ENCODE measurements at places on chromosomes 4 and X. TPM values are rescaled to one million over a fixed set of nuclear protein-coding genes. Genes with fewer than 3 reads are reported as not detected.
A peak's percentile ranks its signal among the peaks of the same experiment; 100 is the strongest.

DNA sequence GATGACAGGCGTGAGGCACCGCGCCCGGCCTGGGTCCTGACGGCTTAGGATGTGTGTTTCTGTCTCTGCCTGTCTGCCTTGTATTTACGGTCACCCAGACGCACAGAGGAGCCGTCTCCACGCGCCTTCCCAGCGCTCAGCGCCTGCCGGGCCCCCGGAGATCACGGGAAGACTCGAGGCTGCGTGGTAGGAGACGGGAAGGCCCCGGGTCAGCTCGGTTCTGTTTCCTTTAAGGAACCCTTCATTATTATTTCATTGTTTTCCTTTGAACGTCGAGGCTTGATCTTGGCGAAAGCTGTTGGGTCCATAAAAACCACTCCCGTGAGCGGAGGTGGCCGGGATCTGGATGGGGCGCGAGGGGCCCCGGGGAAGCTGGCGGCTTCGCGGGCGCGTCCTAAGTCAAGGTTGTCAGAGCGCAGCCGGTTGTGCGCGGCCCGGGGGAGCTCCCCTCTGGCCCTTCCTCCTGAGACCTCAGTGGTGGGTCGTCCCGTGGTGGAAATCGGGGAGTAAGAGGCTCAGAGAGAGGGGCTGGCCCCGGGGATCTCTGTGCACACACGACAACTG lies 1.3 kb downstream of the SHOX start:
- no peaks in the 10 kb centered on the region for H3K4me1 ChIP-seq
- H3K27ac ChIP-seq, result no peak overlapping the region
- no peaks in the 10 kb centered on the region for H3K27me3 ChIP-seq
- no peak for DNase-seq
- no peak overlapping the region for H3K4me3 ChIP-seq
- H3K36me3 ChIP-seq, result no peaks in the 10 kb centered on the region

DNA sequence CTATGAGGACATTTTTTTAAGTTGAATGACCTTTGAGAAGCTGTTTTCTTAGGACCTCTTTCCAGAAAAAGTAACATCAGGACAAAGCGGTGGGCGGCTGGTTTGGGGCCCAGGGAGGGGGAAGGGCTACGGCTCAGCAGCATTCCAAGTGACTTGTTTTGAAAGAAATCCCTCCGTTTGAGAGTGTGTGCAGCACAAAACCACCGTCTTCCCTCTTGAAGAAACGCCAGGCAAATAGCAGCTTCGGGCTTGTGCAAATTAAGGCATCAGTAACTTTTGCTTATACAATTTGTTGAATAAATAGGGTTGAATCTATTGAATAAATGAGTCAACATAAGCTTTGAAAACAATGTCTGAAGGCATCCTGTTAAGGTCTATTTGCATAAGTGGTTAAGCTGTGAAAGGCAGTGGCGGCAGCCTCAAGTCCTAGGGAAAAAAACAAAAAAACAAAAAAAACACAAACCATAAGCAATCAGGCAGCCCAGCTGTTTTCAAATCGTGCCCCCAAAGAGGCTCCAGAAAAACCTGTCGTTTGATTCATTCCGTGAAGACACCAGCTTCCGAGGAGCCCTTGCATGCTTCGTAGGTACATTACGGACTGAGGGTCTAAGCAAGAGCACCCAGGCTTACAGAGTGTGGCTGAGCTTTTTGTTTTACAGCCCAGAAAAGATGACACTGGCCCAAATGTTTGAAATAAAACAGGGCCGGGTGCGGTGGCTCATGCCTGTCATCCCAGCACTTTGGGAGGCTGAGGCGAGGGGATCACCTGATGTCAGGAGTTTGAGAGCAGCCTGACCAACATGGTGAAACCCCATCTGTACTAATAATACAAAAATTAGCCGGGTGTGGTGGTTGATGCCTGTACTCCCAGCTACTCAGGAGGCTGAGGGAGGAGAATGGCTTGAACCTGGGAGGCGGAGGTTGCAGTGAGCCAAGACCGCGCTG lies 103.7 kb downstream of the CRLF2 start:
- no peaks in the 10 kb centered on the region for H3K27me3 ChIP-seq
- no peak for DNase-seq
- no peaks in the 10 kb centered on the region for H3K4me1 ChIP-seq
- no peaks in the 10 kb centered on the region for H3K36me3 ChIP-seq
- H3K4me3 ChIP-seq, result no peak overlapping the region
- H3K27ac ChIP-seq, result no peak overlapping the region

DNA sequence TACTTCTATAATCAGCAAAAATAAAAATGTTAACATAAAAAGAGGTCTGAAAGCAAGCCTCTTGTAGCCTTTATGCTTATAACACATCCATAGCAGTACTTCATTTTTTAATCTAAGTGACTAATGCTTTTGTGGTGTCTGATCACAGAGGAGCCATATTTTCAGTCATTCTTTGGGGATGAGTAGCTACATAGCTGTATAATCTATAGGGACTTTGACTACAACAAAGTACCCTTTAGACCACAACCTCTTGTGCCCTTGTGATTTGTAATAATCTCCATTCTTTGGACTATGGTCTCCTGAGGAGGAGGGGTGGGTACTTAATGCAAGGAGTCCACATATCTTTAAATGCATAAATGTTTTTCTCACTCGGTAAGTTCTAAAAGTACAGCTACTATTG lies 9.6 kb downstream of the DRP2 start:
- no peak overlapping the region for H3K4me3 ChIP-seq
- no peaks in the 10 kb centered on the region for H3K27me3 ChIP-seq
- no peaks in the 10 kb centered on the region for H3K4me1 ChIP-seq

- no peak overlapping the region for H3K4me3 ChIP-seq
- peak overlapping the region; percentile 99 for H3K27ac ChIP-seq
- peaks cover 97% of the 10 kb centered on the region for H3K4me1 ChIP-seq
- DNase-seq, result peak; percentile 82
- H3K36me3 ChIP-seq, result 0 out of 2 replicates have a peak, but pooled peaks cover 8% of the 10 kb centered on the region
- no peaks in the 10 kb centered on the region for H3K27me3 ChIP-seq
Observed at GRCh38 chrX:45714866-45715265, 514.2 kb upstream of the DIPK2B start.

GRCh38 chr4:26822546-26822945 lies 38.1 kb upstream of the STIM2 start:
- no peaks in the 10 kb centered on the region for H3K36me3 ChIP-seq
- H3K27ac ChIP-seq, result no peak overlapping the region
- no peaks in the 10 kb centered on the region for H3K27me3 ChIP-seq
- DNase-seq, result no peak

GRCh38 chr4:6971536-6972374 lies 62.1 kb downstream of the TBC1D14 start:
- DNase-seq, result no peak
- no peaks in the 10 kb centered on the region for H3K27me3 ChIP-seq
- no peak overlapping the region for H3K27ac ChIP-seq
- no peak overlapping the region for H3K4me3 ChIP-seq
- peaks cover 3% of the 10 kb centered on the region for H3K4me1 ChIP-seq

DNA sequence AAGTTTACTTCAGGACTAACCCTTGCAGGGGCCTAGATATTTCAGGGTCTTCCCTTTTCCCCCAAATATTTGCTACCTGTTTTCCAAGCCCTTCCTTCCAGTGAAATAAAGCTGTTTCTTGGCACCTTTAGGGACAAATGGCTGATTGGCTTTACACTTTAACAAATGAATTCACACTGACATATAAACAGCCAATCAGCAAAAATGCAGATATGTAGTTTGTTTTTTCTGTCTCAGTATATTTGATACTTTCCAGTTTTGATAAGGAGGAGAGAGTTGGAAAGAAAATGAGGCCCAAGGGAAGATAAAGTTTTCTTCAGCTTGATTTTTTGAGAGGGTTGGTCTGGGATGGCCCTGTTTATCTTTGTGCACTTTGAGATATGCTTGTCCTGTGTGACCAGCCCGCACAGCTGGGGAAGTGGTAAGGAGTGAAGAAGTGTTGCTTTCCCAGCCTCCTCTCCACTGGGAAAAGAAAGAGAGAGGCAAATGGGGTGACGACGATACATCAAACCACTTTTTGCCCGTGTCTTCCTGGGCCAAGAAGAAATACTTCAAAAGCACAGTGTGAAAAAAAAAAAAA lies 67.5 kb downstream of the MGST2 start:
- no peaks in the 10 kb centered on the region for H3K27me3 ChIP-seq
- no peaks in the 10 kb centered on the region for H3K36me3 ChIP-seq
- no peak for DNase-seq
- no peak overlapping the region for H3K4me3 ChIP-seq
- no peak overlapping the region for H3K27ac ChIP-seq

GRCh38 chr4:36325499-36325898 lies 44.1 kb downstream of the DTHD1 start:
- no peak overlapping the region for H3K27ac ChIP-seq
- H3K4me3 ChIP-seq, result no peak overlapping the region
- H3K36me3 ChIP-seq, result no peaks in the 10 kb centered on the region
- no peaks in the 10 kb centered on the region for H3K4me1 ChIP-seq

GRCh38 chr4:24856586-24856985 lies 56.3 kb downstream of the CCDC149 start:
- no peak overlapping the region for H3K4me3 ChIP-seq
- no peak for DNase-seq
- no peaks in the 10 kb centered on the region for H3K4me1 ChIP-seq
- H3K36me3 ChIP-seq, result no peaks in the 10 kb centered on the region

DNA sequence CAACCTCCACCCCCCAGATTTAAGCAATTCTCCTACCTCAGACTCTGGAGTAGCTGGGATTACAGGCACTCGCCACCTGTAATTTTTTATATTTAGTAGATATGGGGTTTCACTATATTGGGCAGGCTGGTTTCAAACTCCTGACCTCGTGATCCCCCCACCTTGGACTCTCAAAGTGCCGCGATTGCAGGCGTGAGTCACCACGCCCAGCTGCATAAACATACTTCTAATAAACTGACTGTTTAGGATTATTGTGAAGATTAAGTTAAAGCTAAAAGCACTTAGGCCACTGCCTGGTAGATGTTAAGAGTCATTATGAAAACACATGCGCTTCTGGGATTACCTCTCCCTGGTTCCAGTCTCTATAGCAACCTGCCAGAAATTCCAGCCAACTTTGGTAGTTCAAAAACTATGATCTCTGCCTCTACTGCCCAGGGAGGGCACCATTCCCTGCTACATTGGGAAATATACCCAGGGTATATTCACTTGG lies 30.2 kb upstream of the GRIA3 start:
- no peak for DNase-seq
- no peak overlapping the region for H3K27ac ChIP-seq
- no peaks in the 10 kb centered on the region for H3K4me1 ChIP-seq
- H3K4me3 ChIP-seq, result no peak overlapping the region

DNA sequence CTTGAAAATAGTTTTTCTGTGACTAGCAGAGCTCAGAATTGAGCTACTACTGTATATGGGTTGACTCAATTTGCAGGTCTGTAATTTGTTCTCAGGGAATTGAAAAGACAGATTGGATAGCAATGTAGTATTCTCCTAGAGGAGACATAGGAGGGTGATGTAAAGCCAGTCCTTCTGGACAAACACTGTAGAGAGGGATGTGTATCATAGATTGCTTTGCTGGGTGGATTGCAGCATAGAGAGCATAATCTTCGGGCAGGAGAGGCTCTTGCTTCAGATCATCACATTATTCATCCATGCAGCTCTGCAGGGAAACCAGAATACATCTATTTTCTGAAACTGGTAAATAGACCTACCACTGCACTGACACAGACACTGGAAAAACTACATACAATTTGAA lies 1110.5 kb downstream of the RAPGEF2 start:
- no peak overlapping the region for H3K4me3 ChIP-seq
- no peak overlapping the region for H3K27ac ChIP-seq
- no peaks in the 10 kb centered on the region for H3K4me1 ChIP-seq
- no peak for DNase-seq
- no peaks in the 10 kb centered on the region for H3K36me3 ChIP-seq

DNA sequence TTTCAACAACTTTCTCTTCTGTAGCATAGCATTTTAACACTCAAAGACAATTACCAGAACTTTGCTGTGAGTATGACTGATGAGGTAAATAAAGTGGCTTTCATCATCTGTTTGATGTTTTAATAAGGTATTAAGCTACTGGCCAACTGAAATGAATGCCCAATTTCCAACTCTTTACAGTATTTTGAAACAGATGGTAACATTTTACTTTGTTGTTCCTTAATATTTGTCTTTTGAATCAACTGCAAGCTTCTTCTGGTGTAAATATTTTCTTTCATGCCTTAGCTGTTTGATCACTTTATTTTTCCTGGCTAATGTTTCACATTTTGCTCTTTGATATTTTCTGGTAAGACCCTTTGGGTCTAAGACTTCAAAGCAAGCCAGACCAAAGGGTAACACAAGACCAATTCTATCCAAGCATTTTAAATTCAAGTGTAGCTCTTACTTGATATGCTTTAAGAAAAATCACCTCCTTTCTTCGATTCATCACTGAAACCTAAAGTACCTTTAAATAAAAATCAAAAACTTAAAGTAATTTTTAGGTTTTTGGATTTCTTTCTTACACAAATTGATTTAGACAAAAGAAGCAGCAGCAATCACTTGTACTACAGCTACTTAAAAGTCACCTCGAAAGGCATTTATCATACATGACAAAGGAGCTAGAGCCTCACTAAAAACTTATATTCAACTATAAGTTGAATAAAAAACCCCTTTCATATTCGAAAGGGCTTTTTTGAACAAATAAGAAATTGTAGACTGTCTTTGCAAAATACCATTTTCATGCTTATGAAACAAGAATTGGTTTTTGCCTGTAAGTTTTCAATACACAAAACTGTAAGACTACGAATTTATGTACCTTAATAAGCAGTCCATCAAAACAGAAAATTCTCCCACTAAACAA lies 57.6 kb downstream of the TBCK start:
- H3K27ac ChIP-seq, result no peak overlapping the region
- no peak for DNase-seq
- no peaks in the 10 kb centered on the region for H3K4me1 ChIP-seq
- no peak overlapping the region for H3K4me3 ChIP-seq
- no peaks in the 10 kb centered on the region for H3K36me3 ChIP-seq

DNA sequence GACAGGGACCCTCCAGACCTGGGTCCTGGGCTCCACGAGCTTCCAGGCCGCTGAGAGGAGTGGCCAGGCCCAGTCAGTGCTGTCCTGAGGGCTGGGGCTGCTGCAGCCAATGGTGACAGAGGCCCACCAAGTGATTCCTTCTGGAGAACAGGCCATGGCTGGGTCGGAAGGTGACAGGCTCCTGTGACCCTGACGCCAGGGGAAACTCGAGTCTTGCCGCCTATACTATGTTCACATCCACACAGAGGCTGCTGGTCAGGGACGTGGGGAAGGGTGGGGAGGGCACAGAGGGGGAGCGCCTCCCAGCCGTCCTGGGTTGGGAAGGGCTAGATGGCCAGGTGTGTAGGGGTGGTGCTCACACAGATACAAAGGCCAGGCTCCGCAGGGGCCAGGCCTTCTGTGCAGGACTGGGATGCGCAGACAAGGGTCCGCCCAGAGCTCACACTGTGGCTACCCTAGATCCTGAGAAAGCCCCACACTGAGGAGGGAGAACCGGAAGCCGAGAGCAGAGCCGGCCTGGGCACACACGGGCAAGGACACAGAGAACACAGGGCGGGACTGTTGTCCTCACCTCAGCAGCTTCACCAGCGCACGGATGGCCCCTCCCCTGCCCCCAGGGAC lies 81.4 kb downstream of the HTRA3 start:
- H3K4me3 ChIP-seq, result no peak overlapping the region
- H3K36me3 ChIP-seq, result no peaks in the 10 kb centered on the region
- H3K27ac ChIP-seq, result no peak overlapping the region
- H3K4me1 ChIP-seq, result no peaks in the 10 kb centered on the region

- no peak overlapping the region for H3K4me3 ChIP-seq
- no peaks in the 10 kb centered on the region for H3K27me3 ChIP-seq
- H3K36me3 ChIP-seq, result no peaks in the 10 kb centered on the region
Observed at GRCh38 chr4:24279469-24279868, 304.9 kb downstream of the DHX15 start.

The SPANXN5 gene
- not detected for total RNA-seq

The ARSJ gene
- 2.3 TPM for total RNA-seq

The KIAA0232 gene
- 18.1 TPM for total RNA-seq

The SATL1 gene
- total RNA-seq, result not detected

The SPACA5 gene
- total RNA-seq, result not detected

The TET2 gene
- 9.7 TPM for total RNA-seq

The SSX3 gene
- not detected for total RNA-seq
